CD4-positive, alpha-beta T cell treated with Interleukin-1 beta for 1 hour (primary cell): ENCODE measurements at places on chromosomes 2 and 18.

- no peak for DNase-seq
These were observed 80.0 kb downstream of the ETAA1 start for GRCh38 chr2:67476809-67477790.

GRCh38 chr2:182228073-182228473 lies 198.8 kb downstream of the PDE1A start:
- no peak for DNase-seq

DNA sequence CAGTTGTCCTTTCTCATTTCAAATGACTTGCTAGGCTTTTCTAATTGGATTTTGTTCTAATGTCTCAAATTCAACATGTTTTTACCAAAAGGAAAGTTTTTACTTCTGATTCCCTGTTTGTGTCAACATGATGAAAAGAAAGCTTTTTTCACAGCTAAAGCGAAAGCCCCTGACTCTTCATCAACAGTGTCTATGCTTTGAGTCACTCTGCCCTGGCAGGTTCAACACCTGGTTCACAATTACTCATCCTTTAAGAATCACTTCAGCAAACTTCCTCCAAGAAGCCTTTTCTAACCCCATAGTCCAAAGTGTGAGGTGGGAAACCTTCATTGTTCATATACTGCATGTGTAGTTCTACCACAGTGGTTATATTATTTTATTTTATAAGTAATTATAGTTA lies 7.6 kb upstream of the DSG2 start:
- DNase-seq, result no peak

- no peak for DNase-seq
These were observed 21.6 kb upstream of the SLC40A1 start for GRCh38 chr2:189602233-189602632.

- peak; percentile 40 for DNase-seq
These were observed 1.2 kb downstream of the ABHD3 start for GRCh38 chr18:21703241-21703820.

DNA sequence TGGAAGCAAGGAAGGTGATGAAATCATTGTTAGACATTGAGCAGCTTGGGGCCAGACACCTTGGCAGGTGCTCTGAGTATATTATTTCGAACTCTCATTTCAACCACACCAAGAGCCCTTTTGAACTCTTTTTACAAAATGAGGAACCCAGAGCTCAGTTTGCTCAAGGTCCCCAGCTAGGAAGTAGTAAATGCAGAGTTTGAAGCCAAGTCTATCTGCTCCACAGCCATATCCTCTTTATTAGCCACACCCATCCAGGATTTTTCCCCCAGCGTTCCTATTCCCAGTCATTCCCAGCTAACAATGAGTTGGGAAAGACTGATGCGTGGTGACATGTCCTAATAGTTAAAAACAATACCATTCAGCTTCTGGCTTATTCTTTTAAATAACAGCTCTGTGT lies 40.2 kb downstream of the SEMA4F start:
- DNase-seq, result no peak

DNA sequence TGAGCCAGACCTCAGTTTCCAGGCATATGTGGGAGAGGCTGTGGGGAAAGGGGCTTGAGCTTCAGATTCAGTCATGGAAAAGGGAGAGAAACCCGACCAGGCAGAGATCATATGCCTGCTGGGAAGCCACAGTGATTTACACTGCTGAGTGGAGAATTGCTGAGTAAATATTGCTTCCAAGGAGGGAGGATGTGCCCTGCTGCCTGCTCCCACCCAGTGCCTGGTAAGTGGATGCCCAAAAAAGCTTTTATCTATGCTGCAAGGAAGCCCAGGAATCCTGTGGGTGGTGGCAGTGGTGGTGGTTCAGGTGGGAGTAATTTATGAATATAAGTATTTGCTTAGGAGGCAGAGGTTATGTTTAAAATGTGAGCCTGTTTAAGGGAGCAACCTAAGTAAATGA lies 39.5 kb downstream of the INO80C start:
- no peak for DNase-seq

- no peak for DNase-seq
These were observed 154.7 kb upstream of the HS6ST1 start for GRCh38 chr2:128473175-128474035.

DNA sequence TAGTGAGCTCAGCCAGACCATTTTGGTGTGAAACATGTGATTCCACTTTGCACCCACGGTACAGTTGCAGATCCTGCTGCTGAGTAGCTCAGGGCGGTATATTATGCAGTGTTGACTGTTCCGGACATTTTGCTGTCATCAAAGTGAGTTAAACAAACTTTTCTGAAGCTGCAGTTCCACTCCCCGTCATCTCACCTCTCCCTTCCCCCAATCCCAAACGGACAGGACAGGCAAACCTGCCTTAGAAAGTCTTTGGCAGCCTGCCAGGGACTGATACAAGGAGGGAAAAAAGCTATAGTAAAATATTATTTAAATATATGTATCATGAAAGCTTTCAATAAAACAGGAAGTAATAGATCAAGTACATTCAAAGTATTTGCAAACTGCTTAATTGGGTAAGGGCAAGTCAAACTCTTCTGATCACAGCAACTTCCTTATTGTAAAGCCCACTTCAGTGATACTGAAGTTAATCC lies 35.5 kb upstream of the SP5 start:
- DNase-seq, result no peak

- DNase-seq, result no peak
These were observed 3.0 kb downstream of the OSR1 start for GRCh38 chr2:19355416-19355821.

GRCh38 chr2:184729581-184729980 lies 131.3 kb downstream of the ZNF804A start:
- DNase-seq, result no peak

DNA sequence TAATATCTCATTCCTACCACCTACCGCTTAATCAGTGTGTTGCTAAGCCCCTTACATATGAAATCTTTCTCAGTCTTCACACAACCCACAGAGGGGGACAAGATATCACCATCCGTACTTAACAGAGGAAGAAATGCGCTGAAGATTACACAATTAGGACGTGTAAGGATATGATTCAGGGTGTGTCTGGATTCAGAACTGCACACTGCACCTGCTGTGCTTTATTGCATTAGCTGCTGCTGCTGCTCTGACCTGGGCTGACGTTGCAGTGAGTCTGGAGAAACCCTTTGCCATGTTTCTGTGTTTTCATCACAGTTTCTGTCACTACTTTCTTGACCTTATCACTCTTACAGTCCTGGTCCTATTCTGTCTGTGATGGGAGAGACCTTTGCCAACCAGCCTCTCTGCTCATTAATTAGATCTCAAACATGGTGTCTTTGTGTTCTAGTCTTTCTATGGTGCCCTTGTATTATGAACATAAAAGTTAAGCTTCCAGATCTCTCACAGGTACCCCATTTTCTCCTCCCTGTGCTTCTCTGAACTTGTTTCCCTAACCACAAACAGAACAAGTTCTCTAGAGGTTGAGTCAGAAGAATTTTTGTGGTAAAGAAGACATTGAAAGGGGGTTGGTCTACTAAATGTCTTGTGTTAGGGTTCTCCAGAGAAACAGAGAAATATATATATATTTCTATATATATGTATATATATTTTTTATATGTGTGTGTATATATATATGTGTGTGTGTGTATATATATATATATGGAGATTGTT lies 92.9 kb upstream of the CYP1B1 start:
- DNase-seq, result no peak

GRCh38 chr2:24411488-24412151 lies 51.3 kb upstream of the ITSN2 start:
- no peak for DNase-seq

DNA sequence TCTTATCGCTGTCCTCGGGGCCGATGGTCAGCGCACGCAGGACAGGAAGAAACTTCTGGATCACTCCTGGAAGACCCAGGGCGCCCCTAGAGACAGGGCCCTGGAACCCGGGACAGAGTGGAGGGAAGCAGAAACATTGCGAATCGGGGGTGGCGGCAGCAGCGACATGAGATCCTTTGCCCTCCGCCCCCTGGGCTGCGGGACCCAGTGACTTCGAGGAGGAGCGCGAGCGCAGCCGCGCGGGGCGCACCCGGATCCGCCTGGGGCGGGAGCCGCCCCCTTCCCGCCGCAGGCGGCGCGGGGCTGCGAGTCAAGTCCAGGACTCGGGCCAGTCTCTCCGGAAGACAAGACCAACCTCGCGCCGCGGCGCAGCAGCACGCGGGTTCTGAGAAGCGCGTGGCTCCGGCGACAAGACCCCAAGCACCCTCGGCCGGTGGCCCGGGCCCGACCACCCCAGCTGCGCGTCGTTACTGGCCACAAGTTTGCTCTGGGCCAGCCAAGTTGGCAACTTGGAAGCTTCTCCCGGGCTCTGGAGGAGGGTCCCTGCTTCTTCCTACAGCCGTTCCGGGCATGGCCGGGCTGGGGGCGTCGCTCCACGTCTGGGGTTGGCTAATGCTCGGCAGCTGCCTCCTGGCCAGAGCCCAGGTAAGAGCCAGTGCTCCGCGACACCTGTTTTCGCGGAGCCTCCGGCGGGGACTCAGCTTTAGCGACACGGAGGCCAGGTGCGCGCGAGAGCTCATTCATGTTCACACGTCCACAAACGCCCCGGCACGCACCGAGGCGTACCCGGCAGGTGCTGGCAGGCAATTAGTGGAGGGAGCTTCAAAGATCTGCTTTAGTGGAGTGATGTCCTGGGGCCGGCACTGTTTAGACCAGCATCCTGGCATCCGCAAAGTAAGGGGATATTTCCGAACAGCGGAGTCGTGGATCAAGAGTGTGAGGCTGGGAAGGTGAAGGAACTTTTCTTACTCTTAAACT lies at the start of gene PTH2R:
TSS of gene PTH2R (plus strand) at position 319 of the 978 bp plus-strand sequence. CDS start at position 571, 252 bp downstream.
- DNase-seq, result no peak

DNA sequence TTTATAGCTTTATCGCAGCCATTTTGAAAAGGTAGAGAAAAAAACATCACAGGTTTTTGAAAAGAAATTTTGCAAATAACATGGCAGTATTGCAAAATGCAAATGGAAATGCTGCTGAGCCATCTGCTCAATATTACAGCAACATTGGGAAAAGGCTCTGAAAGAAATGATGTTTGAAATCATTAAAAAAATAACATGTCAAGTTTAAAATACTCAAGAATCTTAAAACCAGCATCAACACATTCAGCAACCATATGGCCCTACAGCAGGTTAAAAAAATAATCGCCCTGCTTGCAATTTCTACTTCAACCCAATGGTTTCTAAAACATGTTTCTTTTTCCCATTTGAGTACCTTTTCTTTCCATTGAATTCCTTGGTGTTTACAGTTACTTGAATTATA lies 289.4 kb downstream of the AFF3 start:
- DNase-seq, result no peak

- DNase-seq, result no peak
These were observed 129.1 kb upstream of the LINC00305 start for GRCh38 chr18:64278026-64278425.

DNA sequence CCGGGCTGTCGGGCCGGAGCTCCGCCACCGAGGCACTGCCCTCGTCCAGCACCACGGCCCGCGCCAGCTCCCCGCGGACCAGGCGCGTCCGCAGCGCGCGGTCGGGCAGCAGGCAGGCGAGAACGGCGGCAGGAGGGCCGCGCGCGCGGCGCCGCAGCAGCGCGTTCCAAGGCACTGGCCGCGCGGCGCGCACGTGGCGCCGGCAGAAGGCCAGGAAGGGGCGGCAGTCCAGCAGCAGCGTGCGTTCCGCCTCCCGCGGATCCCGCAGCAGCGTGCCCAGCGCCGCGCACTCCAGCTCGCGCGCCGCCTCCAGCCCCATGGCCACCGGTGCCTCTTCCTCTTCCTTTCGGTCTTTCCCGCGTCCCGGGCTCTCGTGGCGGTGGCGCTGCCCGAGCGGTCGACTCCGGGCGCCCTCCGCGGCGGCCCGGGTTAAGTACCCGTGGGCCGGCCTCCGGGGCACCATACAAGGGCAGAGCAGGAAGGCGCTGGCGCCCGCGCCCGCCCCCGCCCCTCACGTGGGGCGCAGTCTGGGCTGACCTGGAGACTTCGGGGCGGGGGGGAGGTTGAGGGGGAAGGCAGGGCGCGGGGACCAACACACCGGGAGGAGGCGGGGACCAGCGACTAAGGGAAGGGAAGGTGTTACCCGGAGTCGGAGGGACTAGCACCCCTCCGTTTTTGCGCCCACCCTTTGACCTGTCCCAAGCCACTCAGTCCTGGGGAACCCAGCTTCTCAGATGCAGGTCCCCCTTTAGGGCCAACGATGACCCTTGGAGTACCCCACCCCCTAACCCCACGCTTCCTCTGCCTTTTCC lies at the start of gene DUSP2:
TSS of gene DUSP2 (minus strand) at position 405 of the 812 bp plus-strand sequence. CDS start at position 319, 86 bp downstream.
- peak; percentile 97 for DNase-seq

- DNase-seq, result no peak
These were observed 52.5 kb upstream of the SLC14A2 start for GRCh38 chr18:45562567-45563479.

GRCh38 chr2:88746929-88747490 lies 55.5 kb downstream of the RPIA start:
- no peak for DNase-seq

DNA sequence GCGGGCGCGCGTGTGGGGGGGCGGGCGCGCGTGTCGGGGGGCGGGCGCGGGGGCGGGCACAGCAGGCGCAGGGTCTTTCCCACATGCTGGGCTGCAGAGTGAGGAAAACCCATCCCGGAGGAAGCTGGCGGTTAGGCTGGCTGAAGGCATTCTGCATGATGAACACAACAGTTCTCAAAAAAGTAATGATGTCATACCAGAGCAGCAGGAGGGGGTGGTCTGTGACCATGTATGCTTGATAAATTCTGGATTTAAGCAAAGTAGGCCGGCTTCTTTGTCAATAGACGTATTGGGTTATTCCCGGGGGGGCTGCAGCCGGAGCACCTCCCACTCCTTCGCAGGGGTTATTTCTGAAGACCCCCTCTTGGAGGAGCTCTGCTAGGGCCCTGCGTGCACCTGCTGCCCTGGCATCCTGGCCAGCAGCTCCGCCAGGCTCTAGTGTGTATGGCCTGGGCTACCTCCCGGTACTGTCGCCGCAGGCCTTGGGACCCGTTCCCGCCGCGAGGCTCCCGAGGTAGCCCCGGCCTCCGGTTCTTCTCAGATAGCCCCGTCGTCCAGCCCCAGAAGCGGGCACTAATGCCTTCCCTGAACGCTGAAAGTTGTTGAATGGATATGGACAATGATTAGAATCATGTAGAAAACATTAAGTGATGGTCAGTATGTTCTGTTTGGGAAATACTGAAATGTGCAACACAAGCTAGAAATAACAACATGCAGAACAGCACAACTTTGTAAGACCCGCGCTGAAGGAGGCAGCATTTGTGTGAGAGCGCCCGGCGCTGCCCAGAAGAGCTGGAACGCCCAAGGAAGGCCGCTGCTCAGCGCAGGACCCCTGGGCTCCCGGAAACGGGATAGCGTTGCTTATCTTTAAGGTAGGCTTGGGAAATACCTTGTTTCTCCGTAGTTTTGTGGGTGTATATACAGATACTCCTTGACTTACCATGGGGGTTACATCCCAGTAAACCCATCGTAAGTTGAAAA lies 101.4 kb upstream of the RAB6C start:
- DNase-seq, result no peak

- peak; percentile 17 for DNase-seq
These were observed at the start of gene SLC16A14 for GRCh38 chr2:230068651-230069055. Gene SLC16A14 (minus strand): TSS chr2:230068924. CDS start chr2:230059352, 9,572 bp downstream.

DNA sequence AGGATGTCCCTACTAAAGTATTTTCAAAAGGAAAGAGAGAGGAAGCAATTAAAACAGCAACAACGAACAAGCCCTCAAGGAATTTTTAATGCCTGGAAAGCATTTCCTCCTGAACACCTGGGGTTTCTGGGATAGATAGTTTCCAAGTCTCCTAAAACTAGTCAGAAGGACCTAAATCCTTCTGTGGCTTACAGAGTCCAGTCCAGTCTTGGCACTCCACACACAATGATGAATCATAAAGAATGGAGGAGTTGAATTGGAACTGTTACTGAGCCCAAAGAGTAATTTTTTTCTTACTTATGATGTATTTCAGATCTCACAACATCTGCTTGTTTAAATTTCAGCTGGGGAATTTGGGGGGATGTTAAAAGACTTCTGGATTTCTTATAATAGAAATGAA lies 144.6 kb upstream of the SETBP1 start:
- DNase-seq, result no peak
